ENCODE measurements at places on chromosomes 11 and 22.

DNA sequence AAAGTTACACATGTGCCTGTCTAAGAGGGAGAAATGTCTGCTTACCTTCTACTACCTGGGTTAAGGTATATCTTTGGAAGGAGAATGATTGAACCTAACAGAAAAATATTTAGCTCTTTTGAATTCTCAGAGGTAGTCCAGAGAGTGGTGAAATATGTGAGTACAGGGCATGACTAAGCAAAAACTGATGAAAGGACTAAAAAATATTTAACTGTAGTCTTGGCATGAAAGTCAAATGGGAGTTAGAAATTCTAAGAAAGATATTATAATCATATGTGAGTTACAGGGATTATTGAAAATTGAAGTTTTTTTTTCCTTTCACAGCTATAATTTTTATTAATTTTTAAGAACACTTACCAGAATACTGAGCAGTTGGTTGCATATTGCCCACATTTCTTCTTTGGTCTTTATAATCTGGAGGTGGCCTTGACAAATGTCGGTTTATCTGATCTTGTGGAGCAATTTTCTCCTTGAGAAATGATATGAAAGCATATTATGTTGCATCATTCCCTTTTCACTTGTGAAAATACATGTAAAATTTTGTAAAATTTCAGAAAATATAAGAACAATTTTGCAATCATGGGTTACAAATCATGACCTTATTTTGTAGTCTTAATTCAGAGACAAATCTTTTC is 61.4 kb upstream of the MTMR2 start:
- no peak for DNase-seq

GRCh38 chr11:69643646-69644045 is 2.7 kb downstream of the CCND1 start:
- DNase-seq, result no peak

GRCh38 chr22:22746963-22747933 is 102.8 kb downstream of the GGTLC2 start:
- DNase-seq, result no peak

DNA sequence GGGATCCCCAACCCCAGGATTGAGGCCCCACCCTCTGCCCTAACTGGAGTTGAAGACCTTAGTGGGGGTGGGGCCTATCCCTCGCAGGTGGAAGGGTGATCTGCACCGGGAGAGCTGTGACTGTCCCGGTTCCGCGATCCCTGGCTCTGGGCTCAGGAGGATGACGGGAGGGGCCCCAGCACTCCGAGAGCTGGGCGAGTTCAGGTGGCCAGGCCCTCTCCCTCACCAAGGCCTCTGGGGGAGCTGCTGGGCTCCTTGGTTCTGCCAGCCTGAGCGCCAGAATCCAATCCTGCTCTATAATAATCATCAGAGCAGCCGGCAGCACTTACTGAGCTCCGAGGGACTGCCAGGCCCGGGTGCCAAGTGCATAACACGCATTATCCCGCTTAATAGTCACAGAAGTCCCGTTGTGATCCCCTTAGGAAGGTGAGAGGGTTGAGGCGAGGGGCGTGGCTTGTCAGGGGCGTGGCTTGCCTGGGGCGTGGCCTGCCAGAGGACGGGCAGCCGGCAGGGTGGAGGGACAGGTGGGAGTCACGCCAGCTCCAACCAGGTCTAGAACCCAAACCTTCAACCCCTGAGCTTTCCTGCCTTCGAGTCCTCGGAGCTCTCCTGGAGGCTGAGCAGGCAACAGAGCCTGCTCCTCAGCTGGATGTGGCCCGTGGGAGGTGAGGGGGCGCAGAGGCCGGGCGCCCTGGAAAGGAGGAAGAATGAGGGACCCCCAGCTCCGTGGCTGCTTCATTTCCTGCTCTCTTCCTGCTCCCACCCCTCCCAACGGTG is 7.3 kb upstream of the SYT7 start:
- peak; percentile 62 for DNase-seq

DNA sequence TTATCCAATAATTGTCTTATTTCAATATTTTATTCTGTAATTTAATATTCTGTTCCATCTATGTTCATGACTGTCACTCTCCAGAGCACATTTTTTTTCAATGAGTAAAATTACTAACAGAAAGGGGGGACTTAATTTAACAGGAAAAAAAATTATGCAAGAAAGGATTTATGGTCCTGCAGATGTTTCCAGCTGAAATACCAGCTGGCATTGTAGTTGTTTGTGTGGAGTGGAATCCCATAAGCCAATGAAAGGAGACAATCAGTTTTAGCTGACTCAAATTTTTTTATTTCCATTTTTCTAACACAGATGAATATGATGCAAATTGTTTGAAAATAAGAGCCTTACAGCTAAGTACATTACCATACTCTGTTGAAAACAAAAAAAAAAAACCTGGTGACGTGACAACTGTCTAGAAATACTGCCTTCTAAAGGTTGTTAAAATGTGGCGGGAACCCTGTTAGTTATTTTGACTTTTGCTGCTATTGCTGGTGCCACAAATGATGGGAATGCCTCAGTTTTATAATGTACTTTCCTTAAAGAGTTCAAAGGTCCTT is 389.1 kb downstream of the ETS1 start:
- DNase-seq, result no peak

DNA sequence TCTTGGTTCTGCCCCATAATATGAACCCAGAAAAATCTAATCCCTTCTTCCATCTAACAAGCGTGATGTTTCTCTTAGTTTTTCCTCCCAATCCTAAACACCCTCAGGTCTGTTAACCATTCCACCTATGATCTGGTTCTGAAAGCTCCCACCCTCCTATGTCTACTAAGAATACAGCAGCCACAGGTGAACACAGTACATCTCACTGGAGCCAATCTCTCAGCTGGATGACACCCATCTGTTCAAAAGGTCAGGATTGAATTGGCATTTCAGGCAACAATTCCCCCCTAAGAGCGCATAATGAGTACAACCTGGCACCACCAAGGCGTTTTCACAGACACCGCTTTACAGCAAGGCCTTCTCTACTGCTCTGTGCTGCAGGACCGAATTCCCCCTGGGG is 19.0 kb upstream of the APOA1 start:
- no peak for DNase-seq

GRCh38 chr11:92411431-92411830 is 186.8 kb downstream of the FAT3 start:
- no peak for DNase-seq

DNA sequence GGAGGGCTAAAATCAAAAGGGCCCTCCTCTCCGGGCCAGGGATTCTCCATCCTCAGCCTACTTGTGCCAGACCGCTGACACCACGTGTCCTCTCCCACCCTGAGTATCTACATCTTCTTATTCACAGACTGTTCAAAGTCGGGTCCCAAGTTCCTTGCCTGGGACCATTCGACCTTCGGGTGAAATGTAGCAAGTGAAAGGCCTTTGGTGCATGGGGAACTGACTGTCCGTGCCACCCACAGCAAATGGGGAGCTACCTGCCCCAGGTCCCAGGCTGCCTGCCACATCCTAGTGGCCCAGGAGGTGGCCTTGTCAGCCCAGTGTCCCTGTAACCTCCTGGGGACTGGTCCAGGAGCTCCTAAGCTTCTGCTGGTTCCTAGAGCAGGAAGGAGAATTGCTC is 67.3 kb downstream of the RTL6 start:
- no peak for DNase-seq

- no peak for DNase-seq
Observed at GRCh38 chr11:92278791-92279433, 54.3 kb downstream of the FAT3 start.

- DNase-seq, result peak; percentile 60
Observed at GRCh38 chr11:67271541-67272284, 5.4 kb downstream of the GRK2 start.

DNA sequence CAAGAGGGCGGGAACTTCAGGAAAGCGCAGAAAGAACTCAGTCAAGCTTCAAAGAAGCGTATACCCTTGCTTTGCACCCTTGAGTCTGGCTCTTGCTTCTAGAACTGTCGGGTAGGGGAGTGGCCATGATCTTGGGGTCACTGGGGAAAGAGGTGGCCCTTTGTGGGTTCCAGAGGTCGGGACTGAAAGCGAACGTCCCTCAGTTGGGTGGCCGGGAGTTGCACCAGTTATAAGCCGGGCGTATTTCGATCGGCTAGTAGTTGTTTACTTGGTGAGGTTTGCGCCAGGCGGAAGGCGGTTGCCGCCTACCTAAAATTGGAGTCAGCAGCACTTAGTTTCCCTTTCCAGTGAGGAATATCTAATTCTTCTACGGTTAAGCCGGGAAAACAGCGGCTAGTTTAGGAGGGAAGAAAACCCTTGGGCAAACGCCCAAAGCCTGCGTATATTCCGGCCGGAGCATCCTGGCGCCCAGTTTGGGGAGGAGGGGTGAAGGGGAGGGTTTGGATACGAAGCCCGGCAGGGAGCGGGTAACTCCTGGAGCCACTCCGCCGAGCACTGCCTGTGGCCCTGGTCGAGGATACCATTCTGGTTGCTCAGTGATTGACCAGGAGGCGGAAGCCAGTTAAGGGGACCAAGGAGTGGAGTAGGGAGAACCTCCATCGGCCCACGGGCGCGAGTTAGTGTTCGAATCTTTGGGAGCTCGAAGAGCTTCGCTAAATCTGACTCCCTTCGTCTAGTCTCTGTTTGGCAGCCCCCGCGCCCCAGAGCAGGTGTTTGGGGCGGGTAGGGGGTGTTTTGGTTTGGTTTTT is 807 bp upstream of the WT1 start:
- no peak for DNase-seq
